ENCODE measurements at places on chromosomes 6 and 20.

DNA sequence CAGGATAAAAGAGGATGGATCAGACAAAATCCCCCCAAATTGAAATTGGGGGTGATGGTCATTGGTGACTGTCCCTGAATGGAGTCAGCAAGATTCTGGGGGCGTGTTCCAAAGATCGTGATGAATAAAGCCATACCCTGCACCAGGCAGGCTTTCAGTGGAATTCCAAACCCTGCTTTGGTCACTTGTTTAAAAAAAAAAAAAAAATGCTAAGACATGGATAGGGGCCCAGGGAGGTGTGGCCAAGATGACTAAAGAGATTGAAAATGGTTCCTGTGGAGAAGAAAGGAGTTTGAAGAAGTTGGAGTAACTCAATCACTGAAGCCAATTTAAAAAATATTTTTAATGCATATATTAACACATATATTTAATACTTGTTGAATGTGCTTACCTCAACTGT is 161.4 kb upstream of the KCNG1 start:
- peak; percentile 52 for DNase-seq

DNA sequence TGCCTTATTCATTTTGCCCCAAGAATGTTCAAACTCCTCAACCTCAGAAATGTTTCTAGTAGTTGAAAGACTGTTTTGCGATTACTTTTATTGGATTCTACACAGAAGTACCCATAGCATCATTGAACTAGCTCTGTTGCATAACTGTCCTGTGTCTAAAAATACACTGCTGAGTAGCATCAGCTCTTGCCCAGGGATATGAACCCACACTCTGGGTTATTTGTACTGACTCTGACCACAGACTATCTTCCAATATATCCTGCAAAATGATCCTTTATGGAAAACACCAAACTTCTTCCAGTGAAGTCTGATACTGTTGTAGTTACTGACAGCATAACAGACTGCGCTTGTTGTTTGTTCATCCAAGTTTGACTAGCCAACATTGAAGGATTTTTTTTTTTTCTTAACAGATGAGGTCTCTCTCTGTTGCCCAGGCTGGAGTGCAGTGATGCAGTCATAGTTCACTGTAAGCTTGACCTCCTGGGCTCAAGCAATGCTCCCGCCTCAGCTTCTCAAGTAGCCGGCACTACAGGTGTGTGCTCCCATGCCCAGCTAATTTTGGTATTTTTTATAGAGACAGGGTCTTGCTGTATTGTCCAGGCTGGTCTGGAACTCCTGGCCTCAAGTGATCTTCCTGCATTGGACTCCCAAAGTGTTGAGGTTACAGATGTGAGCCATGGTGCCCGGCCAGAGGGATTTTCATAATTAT is 49.9 kb downstream of the TULP4 start:
- no peak for DNase-seq

DNA sequence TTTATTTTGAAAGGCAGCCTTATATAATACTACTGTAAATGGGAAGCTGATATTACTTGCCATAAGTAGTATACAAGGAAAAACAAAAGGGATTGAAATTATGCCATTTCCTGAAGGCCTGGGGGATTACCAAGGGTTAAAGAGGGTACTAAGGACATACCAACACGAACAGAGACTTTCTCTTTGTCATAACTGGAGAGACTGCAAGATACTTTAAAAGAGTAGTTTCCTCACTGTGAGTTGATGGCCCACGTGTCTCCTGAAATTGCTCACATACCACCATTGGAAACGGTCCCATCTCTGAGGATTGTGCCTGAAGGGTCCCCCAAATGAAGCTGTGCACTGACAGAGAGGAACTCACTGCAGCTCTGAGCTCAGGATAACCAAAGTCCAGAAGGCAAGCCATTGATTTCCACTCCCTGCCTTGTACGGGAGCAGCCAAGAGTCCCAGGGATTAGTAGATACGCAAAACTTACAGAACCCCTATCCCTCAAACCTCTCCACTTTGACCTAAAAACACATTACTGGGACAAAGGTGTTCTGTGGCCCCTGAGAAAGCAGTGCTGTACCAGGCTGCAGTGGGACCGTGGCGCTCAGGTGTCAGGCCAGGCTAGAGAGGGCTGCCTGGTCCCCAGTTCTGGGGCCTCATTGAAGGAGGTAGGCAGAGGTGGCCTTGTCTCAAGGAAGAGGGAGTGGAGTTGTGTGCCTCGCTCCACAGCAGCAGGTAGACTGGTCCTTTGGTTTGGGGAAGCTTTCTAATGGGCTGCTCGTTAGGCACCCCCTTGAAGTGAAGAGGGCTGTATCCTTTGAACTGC is 15.2 kb downstream of the PSMG4 start:
- no peak for DNase-seq

DNA sequence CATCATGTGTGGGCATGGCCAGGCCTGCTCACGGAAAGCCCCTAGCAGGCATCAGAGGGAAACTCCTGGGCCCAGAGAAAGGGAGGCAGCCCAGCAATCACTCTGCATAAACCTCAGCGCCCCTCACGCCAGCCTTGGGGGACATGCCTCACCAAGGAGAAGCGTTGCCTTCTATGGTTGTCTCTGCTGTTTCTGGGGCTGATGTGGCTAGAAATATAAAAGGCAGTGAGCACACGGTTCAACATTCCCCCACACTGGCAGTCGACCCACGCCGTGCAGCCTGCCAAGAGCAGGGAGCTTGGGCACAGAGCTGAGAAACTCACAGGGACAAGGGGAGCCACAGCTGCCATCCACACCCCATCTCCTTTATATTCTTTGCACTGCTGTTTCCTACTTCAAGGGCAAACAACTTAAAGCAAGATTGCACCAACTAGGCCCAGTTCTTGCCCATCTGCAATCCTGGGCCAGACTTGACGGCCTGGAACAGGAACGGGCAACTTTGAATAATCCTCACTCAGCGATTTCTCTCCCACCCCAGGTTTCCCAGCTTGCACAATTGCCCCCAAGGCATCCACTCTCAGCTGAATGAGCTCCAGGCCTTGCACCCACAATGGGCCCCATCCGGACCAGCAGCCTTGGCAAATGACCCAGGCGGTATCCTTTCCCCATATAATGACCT is 35.5 kb upstream of the FOXC1 start:
- DNase-seq: no peak

- no peak for DNase-seq
Observed at GRCh38 chr6:116459927-116460326, 1.2 kb upstream of the CALHM6 start.

DNA sequence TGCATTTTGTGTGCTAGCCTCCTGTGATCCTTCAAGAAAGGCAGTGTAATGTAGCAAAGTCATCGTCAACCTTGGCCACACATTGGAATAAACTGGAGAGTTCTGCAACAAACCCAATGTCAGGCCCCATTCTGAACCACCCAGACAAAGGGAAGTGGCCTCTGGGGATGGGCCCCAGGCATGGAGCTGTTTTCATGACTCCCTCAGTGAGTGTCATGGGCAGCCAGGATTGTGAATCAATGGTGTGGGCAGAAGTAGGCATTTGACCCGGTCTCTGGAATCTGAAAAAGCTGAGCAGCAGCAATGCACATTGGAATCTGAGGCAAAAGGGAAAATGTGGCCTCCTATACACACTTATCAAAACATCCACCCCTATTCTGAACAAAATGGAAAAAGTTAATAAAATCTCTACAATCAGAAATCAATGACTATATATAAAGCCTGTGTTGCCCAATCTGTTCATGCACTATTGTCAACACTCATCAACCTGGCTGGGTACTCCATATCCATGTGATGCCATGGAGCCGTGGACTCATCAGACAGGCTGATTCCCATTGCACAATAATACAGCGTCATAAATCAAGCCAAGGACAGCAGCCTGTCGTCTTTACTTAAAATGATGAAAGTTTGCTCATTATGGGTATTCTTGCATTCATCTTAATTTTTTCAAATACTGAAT is 134.9 kb upstream of the STMND1 start:
- no peak for DNase-seq

GRCh38 chr6:67896476-67896875 is 738.6 kb upstream of the ADGRB3 start:
- DNase-seq: no peak

DNA sequence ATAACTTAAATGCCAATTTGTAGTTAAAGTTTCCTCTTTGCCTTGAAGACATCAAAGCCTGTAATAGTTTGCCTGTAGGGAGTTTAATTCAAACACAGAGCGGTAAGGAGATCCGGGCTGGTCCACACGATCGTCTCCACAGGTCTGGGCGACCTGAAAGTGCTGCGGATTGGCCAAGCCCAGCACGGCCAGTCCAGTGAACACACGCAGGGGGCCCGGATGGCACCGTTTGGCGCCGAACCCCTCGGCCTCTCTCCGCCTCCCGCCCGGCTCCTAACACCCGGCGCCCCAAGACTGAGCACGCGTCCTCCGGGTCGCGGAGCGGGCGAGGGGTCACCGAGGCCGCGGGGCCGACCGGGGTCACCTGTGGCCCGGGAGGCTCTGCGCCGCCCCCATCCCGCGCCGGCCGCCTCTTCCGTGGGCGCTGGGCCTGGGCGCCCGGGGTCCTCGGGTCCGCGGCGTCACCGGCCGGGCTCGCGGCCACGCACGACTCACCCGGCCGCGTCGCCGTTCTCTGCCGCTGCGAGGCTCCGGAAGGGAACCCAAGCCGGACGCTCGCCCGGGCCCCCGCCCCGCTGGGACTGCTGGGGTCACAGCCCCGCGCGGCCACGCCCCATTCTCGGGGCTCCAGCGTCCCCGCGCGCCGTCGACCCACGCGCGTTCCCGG is 481 bp downstream of the SERPINB6 start:
- DNase-seq: peak; percentile 60

DNA sequence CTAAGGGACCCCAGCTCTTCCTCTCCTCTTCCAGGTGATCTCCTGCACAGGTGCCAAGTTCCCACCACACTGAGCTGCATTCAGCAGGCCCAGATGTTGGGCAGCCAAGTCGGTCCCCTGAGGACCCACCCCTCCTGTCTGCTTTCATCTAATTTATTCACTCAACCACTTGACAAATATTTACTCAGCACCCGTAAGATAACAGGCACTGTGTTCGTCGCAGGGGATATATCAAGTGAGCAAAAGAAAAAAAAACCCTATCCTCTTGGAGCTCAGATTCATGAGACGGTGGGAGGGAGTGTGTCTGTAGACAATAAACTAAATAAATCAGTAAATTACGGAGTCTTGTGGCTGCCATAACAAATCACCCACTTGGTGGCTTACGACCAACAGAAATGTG is 143.6 kb downstream of the MRPL14 start:
- no peak for DNase-seq
